ENCODE measurements at places on chromosomes 1 and 21.

DNA sequence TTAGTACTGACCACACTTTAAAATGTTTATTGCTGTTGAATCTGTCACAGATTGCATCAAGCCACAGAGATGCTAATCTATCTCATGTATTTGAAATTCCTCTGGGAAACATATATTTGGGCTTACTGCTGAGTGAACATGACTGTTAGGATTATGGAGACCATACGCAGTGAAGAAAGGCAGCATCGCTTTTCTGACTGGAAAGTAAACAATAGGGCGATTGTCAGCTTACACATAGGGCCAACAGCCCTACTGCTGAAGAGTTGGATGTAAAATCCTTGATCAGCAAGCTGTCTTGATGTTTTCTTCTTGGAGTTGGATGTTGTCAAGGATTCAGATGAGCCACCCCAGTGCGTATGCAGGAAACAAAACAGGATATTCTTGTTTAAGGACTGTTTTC lies 368.7 kb upstream of the ADGRL2 start:
- no peak for DNase-seq

DNA sequence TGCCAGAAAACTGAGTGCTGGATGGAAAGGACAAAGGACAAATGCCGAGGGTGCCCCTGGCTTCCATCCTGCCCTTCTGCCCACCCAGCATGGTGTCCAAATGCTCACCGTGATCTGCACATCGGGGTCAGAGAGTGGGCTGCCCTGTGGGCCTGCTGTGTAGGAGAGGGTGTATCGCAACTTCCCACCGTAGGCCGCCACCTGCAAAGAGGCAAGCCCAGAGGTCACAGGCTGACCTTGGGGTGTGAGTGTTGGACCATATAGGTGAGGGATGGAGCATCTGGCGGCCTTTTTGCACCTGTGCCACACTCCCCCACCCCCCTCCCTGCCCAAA lies 53.5 kb downstream of the LDLRAD2 start:
- no peak for DNase-seq

- no peak for DNase-seq
Observed at GRCh38 chr1:22654692-22655091, 1.7 kb downstream of the C1QB start.

DNA sequence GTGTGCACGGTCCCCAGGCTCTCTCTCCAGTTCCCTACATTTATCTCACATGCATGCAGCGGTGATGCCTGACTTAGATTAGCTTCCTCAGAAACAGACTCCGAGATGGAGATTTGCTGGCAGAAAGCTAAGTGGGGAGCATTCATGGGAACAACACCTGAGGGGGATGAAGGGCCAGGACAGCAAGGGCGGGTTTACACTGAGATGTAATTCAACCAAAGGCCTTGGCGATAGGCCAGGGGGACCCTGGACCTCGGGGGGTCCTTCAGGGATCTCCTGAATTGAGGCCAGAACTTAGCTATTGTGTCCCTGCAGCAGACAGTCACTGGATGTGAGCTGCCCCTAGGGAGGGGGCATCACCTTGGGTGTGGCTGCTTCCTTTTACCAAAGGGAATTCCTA lies 246.1 kb upstream of the CSF3R start:
- DNase-seq = no peak

DNA sequence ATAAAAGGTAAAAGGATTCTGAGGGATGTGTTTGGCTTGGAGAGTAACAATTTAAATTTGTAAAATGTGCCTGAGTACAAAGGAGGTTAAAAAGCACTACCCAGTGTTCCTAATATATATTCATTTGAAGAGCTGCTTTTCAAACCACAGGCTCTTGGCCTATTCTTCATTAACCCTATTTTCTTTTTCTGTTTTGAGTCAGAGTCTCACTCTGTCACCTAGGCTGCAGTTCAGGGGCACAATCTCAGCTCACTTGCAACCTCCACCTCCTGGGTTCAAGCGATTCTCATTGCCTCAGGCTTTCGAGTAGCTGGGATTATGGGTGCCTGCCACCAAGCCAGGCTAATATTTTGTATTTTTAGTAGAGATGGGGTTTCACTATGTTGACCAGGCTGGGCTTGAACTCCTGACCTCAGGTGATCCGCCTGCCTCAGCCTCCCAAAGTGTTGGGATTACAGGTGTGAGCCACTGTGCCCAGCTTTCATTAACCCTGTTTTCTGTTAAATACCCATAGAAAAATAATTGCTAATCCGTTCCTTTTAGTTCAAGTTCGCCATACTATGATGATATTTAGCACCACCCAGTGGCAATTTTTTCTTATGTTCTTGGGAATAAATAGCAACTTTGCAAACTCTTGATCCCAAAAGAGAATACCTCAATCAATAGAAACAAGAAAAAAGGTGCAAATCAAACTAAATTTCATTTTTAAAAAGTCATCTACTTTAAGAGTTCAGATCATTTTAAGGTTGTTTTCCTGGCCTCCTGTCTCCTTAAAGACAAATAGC lies 30.5 kb downstream of the ZBTB8OS start:
- no peak for DNase-seq

GRCh38 chr1:20949871-20950590 lies 162.9 kb upstream of the HP1BP3 start:
- DNase-seq = no peak

GRCh38 chr21:37155186-37155585 lies 82.1 kb downstream of the TTC3 start:
- no peak for DNase-seq

- no peak for DNase-seq
Observed at GRCh38 chr1:1302951-1303509, 4.7 kb downstream of the ACAP3 start.

DNA sequence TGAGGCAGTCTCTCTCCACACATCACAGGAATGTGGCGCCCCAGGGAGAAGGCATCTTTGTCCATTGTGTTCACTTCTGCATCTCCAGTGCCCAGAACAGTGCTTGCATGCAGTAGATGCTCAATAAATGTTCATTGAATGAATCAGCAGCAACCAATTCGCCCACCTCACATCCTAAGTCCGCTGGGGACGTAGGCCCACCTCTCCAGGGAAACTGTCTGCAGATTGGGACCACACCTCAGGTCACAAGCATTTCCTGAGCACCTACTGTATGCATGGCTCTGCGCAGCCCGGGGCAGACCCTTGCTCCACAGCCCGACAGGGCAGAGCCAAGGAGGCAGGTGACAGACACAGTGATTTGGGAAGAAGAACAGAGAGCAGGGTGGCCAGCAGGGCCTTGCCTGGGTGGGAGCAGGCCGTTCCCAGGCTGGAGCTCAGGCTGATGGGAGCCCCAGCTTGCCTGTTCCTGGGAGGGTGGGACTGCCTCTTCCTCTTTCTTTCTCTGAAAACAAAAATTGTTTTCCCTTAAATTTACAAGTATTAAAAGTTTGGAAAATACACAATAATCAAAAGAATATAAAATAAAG lies 25.8 kb upstream of the RUNX3 start:
- DNase-seq = no peak

DNA sequence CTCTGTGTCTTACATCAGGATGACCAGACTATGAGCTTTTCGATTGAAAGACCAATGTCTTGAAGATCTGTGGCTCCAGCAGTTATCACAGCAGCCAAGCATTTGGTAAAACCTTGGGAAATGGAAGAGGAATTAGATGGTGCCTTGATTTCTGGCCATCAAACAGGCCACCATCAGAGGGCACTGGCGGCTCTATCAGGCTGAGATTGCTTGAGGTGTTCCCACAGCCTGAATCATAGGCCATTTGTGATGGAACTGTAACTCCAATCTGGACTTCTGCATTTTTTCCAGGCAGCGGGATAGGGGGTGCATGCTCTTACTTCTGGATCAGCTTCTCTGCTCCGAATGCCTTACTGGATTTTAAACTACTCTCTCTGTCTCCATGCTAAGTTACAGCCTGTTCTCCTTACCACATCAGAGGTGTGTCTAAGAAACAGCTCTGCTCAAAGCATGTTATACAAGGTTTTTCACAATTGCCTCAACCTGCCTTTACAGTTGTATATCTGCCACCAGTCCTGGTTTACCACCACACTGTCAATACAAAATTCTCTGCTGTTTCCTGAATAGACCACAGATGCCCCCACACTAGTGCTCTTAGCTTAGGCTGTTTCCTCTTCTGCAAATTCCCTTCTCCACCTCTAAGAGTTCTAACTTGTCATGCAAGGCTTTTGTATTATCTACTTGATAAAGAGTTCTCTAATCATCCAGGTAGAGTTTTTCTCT lies 180.9 kb downstream of the PTGER3 start:
- no peak for DNase-seq

DNA sequence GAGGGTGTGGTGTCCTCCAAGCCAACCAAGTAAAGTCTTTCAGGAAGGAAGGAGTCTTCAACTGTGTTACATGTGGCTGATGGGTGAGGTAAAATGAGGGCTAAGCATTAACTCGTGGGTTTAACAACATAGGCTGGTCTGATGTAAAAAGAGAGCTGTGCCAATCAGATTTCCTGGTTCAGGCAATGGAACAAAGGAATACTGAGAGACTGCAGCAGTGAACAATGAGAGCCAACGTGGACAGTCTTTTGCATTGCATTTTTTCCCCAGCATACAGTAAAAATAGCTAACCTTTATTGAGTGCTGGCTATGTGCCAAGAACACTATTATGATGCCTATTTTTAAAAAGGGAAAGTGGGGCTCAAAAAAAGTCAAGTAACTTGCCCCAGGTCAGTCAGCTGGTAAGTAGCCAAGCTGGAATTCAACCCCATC lies 31.1 kb downstream of the DLGAP3 start:
- DNase-seq = no peak

GRCh38 chr1:106536741-106537140 lies 519.7 kb upstream of the PRMT6 start:
- DNase-seq = no peak

Measured in stimulated activated CD4-positive, alpha-beta T cell treated with anti-CD3 and anti-CD28 coated beads, TNF-alpha, amount 100 ng/mL, for 48 hours (primary cell).